Activated CD4-positive, CD25-positive, alpha-beta regulatory T cell (primary cell): ENCODE measurements at places on chromosomes 11 and 22.

GRCh38 chr22:40626851-40627250 lies 9.7 kb downstream of the MRTFA start:
- DNase-seq, result no peak

GRCh38 chr11:41237382-41237781 lies 222.1 kb downstream of the LRRC4C start:
- no peak for DNase-seq

- DNase-seq, result no peak
Measured at GRCh38 chr22:39556970-39557841, 13.3 kb upstream of the CACNA1I start.

DNA sequence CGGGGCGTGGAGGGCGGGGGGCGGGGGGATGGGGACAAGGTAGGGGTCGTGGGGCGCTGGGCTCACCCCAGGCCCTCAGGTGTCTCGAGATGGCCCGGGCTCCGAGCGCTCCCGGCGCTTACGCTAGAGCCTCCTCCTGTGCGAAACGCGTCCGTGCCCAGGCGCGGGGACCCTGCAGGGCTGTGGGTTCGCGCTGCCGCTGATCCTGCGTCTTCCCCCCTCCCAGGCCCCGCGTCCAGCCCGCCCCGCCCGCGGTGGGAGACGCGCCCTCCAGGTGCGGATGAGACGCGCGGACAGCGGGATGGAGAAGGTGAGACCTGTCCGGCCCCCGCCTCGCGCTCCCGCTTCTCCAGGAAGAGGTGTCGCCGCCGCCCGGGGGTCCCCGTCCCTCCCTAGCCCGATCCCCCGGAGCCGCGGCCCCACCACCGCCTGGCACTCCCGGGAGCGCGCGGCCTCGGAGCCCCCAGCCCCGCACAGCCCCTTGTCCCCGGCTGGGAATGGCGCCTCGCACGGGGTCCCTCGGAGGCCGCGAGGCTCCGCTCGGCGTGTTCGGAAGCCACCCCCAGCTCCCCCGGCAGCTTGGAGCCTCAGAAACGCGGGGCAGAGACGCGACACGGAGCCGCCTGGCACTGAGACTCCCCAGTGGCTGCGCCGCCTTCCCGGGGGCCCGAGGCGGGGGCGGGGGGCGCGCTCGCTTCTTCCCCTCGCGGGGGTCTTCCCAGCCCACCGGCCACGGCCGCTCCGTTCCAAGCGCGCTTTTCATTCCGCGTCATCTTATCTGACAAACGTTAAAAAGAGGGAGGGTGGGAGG lies 27.6 kb upstream of the TOLLIP start:
- DNase-seq, result no peak

- DNase-seq, result no peak
Measured at GRCh38 chr11:44016131-44016530, 31.6 kb upstream of the ACCSL start.

DNA sequence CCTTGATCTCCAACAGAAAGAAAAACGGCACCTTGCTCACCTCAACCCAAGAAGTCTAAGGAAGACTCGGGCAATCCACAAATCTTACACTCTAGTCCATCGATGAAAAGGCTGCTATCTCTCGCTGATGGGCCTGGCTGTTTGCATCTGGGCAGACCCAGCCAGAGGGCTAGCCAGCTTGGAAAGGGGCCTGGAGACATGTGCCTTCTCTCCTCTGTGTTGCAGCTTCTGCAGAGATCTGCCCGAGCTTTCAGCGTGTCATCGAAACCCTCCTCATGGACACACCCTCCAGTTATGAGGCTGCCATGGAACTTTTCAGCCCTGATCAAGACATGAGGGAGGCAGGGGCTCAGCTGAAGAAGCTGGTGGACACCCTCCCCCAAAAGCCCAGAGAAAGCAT lies 3.2 kb downstream of the SCGB1A1 start:
- no peak for DNase-seq

- no peak for DNase-seq
Measured at GRCh38 chr11:94171693-94172440, 43.2 kb downstream of the PANX1 start.

DNA sequence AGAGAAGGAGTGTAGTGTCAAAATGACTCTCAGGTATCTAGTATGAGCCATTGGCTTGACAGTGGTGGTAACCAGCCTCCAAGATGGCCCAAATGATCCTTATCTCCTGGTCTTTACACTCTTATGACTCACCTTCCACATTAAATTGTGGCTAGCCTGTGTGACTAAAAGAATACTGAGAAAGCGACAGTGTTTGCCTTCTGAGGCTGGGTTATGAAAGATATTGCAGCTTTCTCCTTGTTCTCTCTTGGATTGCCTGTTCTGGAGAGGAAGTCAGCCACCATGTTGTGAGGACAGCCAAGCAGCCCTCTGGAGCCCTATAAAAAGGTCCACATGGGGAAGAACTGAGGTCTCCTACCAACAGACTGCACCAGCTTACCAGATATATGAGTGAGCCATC lies 15.8 kb downstream of the C11orf71 start:
- DNase-seq, result no peak

- DNase-seq, result no peak
Measured at GRCh38 chr11:111788051-111788450, 21.9 kb upstream of the PPP2R1B start.
